ENCODE measurements at places on chromosomes 3 and 15.

DNA sequence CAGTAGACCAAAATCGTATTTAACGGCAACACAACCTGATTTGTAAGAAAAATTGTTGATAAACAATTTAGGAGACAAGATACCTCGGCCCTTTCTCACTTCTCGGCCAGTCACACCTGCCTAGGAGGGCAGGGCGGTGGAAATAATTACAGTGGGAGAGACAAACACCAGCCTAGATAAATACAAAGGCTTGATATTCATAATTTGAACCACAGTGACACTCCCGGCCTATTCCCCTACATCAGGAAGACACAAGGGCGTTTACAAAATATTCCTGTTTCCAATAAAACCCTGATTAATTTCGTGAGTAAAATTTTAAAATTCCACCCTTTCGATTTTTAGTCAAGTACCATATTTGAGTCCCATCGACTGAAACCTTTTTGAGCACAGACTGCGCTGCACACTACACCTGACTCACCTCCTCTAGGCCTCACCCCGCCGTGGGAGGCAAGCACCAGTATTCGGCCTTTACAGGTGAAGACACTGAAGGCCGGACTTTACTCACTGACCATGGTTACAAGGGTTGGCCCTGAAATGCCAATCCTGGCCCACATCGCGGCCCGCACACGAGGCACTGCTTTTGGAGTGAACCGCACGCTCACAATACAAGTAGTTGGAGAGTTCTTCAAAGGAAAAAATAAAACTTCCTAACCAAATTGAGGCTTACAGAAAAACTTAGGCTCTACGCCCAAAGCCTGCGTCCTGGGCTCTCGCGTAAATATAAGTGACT lies 794 bp downstream of the ARPP19 start:
- DNase-seq: peak; percentile 4

DNA sequence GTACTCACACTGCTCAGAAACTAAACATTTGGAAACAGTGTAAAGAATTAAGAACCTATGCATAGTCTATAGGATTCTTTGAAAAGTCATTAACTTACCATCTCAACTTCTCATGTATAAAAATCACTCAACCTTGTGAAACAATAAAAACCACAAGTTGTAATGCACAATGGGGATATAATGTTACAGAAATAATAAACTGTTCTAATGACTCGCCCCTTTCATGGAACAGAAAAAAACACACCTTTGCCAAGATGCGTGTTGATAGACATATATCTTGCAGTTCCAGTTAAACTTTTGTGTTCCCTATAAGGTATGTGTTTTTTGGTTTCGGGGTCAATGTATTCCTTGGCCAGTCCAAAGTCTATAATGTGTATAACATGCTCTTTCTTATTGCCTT lies 50.8 kb upstream of the PPIB start:
- DNase-seq: no peak

DNA sequence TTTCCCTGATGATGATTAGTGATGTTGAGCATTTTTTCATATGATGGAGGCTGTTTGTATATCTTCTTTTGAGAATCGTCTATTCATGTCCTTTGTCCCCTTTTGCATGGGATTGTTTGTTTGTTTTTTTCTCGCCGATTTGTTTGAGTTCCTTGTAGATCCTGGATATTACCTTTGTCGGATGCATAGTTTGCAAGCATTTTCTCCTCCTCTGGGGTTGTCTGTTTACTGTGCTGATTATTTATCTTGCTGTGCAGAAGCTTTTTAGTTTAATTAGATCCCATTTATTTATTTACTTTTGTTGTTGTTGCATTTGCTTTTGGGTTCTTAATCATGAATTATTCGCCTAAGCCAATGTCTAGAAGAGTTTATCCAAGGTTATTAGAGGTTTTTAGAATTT lies 232.8 kb downstream of the XXYLT1 start:
- no peak for DNase-seq

- no peak for DNase-seq
Measured at GRCh38 chr15:56923174-56923591, 4.7 kb downstream of the TCF12 start.

DNA sequence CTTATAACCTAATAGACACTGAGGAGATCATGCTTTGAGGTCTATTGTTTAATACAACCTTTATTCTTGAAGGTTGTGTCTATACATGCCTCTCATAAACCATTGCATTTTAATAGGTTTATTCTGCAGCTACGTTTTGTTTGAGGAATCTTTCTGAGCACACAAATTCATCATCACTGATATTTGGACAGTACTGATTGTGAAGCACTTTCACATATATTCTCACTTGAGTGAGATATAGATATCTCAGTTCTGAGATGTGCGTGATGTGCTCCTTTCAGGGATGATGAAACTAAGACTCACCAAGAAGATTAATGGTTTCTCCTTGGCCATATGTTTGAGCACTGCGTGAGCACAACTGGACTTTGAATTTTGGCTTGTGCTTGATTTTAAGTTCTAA lies 374.4 kb downstream of the LPP start:
- DNase-seq: no peak

- DNase-seq: no peak
Measured at GRCh38 chr3:42505128-42505848, 2.8 kb downstream of the VIPR1 start.

DNA sequence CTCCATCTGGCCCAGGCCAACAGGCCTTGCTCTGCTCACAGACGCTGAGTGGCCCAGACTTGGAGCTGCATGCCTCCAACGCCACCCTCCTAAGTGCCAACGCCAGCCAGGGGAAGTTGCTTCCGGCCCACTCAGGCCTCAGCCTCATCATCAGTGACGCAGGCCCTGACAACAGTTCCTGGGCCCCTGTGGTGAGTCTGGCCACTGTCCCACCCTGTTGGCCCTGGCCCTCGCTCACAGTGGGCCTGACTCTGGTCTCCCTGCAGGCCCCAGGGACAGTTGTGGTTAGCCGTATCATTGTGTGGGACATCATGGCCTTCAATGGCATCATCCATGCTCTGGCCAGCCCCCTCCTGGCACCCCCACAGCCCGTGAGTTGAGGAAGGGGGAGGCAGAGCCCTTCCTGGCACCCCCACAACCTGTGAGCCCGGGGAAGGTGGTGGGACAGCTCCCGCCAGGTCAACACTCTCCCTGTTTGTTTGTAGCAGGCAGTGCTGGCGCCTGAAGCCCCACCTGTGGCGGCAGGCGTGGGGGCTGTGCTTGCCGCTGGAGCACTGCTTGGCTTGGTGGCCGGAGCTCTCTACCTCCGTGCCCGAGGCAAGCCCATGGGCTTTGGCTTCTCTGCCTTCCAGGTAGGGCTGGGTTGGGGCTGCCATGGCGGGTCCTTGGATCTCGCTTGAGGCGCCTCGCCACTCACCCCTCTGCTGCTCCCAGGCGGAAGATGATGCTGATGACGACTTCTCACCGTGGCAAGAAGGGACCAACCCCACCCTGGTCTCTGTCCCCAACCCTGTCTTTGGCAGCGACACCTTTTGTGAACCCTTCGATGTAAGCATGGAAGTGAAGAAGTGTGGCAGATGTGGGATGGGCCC lies 10.0 kb downstream of the NT5DC2 start:
- DNase-seq: no peak

- no peak for DNase-seq
Measured at GRCh38 chr3:188955919-188956318, 215.9 kb upstream of the TPRG1 start.

DNA sequence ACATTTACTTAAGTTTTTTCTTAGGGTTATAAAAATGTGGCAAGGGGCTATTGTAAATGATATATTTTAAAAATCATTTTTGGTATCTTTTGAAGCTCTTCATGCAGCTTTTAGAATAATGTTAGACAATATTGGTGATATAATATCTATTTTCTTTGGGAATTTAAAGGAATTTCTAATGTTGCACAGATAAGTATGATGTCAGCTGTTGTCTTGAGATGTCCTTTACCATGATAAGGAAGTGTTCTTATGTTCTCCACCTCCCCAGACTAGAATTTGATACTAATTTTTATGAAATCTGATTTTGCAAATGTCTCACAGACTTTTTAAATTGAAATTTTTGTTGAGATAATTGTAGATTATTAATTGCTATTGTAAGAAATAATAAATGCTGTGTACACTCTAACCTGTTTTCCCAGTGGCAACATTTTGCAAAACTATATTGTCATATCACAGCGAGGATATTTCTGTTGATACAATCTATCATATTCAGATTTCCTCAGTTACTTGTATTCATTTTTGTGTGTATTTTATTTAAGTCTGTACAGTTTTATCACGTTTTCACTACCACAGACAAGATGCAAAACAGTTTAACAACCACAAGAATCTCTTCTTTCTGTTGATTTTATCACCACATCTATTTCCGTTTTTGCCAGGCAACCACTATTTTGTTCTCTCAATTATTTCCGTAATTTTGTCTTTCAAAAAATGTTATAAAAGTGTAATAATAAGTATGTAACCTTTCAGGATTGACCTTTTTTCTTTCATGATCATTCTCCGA lies 55.4 kb downstream of the SPRED1 start:
- DNase-seq: no peak

DNA sequence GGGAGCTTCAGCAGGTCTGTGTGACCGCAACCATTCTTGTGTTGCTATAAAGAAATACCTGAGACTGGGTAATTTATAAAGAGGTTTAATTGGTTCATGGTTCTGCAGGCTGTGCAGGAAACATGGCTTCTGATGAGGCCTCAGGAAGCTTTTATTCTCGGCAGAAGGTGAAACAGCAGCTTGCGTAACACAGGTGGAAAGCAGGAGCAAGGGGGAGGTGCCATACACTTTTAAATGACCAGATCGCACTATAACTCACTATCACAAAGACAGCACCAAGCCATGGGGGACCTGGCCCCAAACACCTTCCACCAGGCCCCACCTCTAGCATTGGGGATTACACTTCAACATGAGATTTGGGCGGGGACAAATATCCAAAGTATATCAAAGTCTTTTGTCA lies 8.3 kb upstream of the CIB2 start:
- no peak for DNase-seq

GRCh38 chr3:20185331-20185678 lies 701 bp downstream of the SGO1 start:
- peak; percentile 32 for DNase-seq

DNA sequence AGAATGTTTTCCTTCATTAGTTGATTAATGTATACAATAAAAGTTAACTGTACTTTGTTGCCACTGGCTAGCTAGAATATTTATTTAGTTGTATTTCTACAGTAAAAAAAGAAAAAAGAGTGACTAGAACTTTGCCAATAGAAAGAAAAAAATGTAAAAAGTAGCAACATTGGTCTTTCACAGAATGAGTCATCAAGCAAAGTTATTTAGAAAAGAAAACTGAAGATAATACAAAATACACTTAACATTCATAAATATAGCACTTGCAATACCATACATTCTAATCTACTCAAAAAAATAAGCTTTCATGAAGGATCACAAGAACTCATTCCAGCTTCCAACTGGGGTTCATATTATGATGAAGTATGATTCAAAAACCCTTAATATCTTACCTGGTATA lies 83.4 kb downstream of the AQR start:
- peak; percentile 41 for DNase-seq

GRCh38 chr3:94294806-94295205 lies 231.9 kb downstream of the NSUN3 start:
- DNase-seq: no peak

DNA sequence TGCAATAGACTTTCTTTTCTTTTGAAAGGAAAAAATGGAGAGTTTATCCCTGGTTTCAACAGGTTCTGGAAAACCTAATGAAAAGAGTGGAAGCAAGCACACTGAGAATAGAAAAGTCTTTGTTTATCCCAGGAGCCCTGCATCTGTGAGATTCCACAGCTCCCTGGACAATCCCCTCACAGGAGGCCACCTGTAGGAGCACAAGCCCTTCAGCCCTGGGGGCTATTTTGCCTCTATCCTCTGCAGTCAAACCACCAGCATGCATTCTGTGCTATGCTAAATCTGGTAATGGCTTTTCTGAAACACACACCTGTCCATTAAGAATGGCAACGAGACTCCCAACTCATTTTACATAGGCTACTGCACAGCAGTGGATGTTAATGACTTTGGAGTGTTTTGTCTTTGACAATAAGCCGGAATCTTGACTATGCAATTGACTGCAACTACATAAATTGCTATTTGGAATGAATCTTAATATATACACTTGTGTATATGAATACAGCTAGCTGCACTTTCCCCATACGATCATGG lies 369.4 kb downstream of the NR2F2 start:
- DNase-seq: no peak

- DNase-seq: no peak
Measured at GRCh38 chr15:74228723-74229081, 7.4 kb upstream of the CCDC33 start.

- DNase-seq: peak; percentile 13
Measured at GRCh38 chr3:125440559-125440955, 65.4 kb upstream of the ZNF148 start.

GRCh38 chr3:66299891-66300290 lies 79.1 kb downstream of the SLC25A26 start:
- no peak for DNase-seq

DNA sequence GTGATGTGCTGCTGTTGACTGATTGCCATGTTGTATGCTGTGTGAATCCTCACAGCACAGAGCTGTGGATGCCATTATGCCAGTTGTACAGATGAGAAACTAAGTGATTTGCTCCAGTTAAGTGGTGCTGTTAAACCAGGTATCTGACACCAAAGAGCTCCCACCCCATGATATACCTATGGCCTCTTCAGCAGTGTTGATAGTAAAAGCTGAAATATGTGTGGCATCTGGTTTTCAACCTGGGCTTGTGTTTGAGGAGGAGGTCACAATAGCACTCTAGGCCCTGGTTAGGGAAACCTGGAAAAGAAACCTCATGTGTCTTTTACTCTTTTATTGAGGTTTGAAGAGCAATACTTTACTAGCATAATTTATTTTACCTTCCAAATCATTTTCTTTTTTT lies 21.4 kb downstream of the RAD54L2 start:
- DNase-seq: no peak

- DNase-seq: peak; percentile 28
Measured at GRCh38 chr15:100350434-100351226, 8.9 kb upstream of the ADAMTS17 start.

DNA sequence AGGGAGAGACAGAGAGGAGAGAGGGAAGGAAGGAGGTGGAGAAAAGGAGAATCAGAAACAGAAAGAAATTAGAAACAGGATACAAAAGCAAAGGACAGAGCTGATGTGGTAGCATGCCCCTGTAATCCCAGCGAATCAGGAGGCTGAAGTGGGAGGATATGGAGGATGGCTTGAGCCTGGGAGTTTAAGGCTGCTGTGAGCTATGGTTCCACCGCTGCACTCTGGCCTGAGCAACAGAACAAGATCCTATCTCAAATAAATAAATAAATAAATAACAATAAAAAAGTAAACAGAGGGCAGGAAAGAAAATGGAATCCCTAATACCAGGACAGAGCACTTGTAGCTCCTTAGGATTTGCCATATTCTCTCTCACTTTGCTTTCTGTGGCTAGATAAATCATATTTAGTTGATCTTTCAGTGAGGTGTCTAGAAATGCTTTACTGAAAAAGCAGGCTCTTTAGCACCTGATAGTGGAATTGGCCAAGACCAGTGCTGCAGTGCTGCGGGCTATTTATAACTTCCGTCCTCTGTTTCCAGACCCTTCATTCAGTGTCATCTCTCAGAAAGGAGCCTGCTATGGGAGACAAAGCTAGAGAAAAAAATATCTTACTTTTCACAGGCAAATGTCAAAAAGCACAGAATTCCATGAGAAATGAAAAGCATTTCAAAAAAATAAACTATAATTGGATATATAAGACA lies 20.0 kb upstream of the SLC28A2 start:
- no peak for DNase-seq
